ENCODE measurements at places on chromosomes 6 and 20.

- no peak for DNase-seq
Measured at GRCh38 chr6:155313602-155314091, 637 bp downstream of the TFB1M start.

DNA sequence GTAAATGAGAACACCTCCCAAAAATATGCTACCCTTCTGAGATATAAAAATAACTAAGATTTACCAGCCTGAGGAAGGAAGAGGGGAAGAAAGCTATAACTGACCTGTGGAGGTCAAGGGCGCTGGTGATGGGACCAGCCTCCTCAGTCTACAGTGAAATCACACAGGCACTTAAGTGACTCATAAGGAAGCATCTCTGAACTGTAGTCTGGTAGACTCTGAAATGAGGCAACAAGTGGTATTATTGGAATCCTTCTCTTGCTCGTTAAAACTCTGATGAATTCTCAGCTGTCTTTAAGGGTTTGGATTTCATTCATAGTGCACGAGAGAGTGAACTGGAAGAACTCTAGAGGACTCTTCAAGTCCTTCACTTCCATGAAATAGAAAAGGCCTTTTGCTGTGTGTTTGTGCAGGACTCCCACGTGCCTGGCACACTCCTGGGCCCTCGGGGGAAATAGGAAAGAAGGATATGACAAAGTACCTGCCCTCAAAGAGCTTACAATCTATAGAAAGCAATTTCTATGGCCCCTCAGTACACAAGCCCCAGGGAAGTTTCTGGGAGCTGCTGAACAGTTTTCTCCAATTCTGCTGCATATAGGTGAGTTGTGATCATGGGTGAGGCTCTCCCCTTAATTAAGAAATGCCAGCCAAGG is 231.8 kb upstream of the RREB1 start:
- no peak for DNase-seq

- no peak for DNase-seq
Measured at GRCh38 chr20:20092827-20093226, 40.5 kb downstream of the CFAP61 start.

GRCh38 chr6:152305672-152306071 is 331.5 kb downstream of the SYNE1 start:
- DNase-seq, result no peak

DNA sequence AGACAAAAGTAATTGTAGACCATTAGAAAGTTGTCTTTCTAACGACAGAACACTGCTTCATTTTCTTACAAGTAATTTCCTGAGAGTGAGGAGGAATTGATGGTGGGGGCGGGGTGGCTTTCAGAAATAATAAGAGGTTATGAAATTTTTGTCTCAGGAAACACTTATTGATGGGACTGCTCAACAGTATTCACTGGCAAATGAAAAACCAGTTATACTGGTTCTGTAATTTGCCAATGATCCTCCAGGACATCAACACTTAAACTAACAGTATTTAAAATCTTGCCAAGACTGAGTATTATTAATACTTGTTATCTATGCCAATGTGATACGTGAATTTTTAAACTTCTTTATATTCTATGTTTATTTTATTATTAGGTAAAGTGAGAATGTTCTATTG is 41.8 kb upstream of the FUT9 start:
- no peak for DNase-seq

DNA sequence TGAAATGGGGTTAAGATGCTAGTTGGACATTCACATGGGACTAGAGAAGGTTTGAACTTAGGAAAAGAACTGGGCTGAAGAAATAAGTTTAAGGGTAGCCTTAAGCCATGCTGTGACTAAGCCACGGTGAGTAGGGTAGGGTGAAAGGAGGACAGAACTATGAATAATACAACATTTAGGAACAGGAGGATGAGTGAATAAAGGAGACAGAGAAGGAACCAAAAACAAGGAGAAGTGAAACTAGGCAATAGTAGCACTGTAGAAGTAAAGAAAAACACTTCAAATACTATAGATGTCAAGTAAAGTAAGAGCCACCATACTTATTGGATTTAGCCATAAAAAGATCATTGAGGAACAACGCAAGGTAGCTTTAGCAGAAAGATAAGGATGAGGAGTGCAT is 111.2 kb downstream of the KCNQ5 start:
- no peak for DNase-seq

DNA sequence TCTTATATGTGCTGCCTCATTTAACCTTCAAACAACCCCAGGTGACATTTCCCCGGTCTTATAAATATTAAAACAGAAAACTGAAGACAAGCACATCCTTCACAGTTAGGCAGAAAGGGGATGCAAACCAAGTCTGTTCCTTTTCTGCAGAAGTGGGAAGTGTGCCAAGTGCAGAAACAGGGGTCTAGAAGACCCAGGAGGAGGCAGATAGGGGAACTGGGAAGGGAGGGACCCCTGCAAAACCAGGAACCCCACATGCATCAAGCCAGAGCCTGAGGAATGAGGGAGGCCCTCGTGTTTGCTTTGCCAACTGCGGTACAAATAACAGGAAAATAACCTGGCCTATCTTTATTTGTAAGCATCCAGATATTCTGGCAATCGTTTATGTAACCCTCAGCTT is 17.0 kb upstream of the CST3 start:
- DNase-seq, result no peak

Measured in stimulated activated CD4-positive, alpha-beta T cell treated with anti-CD3 and anti-CD28 coated beads, Interleukin-1b, Interleukin-23, amount 100 ng/mL, for 4 hours (primary cell).